Spleen (tissue), 13 donors: ENCODE measurements at places on chromosomes 3 and 15.

DNA sequence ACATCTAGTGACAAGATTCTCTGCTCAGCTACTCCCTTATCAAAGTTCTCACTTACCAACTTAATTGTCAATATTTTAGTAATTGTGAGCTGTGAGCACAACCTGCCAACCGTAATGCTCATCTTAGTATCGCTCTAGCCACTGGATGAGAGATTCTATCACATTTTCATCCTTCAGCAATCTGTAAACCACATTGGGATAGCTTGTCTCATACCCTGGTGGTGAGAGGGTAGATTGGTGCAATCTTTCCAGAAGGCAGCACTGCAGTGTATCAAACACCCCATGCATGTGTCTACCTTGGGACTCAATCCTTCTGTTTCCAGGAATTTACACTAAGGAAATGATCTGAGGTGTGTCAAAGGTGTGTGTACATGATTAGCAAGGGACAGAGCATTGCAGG lies 18.9 kb upstream of the ATP8B4 start:
- no peaks in the 10 kb centered on the region for H3K27me3 ChIP-seq
- H3K4me1 ChIP-seq: peaks cover 18% of the 10 kb centered on the region
- no peak overlapping the region for H3K4me3 ChIP-seq
- no peak for DNase-seq

GRCh38 chr3:133158686-133159085 lies 120.5 kb downstream of the TMEM108 start:
- DNase-seq: no peak
- H3K27ac ChIP-seq: no peak overlapping the region
- no peak overlapping the region for H3K4me3 ChIP-seq
- H3K27me3 ChIP-seq: no peaks in the 10 kb centered on the region

- peak overlapping the region; percentile 93 for H3K27ac ChIP-seq
- no peaks in the 10 kb centered on the region for H3K27me3 ChIP-seq
- H3K4me3 ChIP-seq: no peak overlapping the region
Measured at GRCh38 chr3:46090161-46090591, 62.9 kb upstream of the XCR1 start.

DNA sequence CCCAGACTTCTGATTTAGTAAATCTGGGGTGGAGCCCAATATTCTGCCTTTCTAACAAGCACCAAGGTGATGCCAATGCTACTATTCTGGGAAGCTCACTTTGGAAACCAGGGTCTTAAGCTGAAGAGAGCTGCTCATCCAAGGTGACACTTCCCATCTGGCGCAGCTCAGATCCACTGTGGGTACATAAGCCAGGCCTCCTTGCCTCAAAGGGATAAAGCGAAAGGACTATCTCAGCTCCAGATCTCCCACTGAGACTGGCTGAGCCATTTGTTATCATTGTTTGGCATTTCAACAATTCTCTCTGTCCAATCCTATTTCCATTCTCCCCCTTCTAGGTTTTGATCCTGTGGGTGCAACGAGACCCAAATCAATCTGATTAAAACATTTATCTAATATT lies 323.8 kb downstream of the GBE1 start:
- no peaks in the 10 kb centered on the region for H3K27me3 ChIP-seq
- no peak overlapping the region for H3K4me3 ChIP-seq
- H3K36me3 ChIP-seq: no peaks in the 10 kb centered on the region
- no peak for DNase-seq

DNA sequence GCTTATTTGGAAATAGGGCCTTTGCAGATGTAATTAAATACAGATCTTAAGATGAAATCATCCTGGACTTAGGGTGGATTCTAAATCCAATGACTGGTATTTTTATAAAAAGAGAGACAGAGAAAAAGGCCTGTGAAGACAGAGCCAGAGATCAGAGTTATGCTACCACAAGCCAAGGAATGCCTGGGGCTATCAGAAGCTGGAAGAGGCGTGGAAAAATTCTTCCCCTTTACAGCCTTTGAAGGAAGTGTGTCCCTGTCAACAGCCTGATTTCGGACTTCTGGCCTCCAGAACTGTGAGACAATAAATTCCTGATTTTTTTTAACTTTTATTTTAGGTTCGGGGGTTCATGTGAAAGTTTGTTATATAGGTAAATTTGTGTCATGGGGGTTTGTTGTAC lies 154.1 kb upstream of the CADPS start:
- no peaks in the 10 kb centered on the region for H3K27me3 ChIP-seq
- no peak overlapping the region for H3K4me3 ChIP-seq
- no peak for DNase-seq
- no peaks in the 10 kb centered on the region for H3K4me1 ChIP-seq
- no peaks in the 10 kb centered on the region for H3K36me3 ChIP-seq

DNA sequence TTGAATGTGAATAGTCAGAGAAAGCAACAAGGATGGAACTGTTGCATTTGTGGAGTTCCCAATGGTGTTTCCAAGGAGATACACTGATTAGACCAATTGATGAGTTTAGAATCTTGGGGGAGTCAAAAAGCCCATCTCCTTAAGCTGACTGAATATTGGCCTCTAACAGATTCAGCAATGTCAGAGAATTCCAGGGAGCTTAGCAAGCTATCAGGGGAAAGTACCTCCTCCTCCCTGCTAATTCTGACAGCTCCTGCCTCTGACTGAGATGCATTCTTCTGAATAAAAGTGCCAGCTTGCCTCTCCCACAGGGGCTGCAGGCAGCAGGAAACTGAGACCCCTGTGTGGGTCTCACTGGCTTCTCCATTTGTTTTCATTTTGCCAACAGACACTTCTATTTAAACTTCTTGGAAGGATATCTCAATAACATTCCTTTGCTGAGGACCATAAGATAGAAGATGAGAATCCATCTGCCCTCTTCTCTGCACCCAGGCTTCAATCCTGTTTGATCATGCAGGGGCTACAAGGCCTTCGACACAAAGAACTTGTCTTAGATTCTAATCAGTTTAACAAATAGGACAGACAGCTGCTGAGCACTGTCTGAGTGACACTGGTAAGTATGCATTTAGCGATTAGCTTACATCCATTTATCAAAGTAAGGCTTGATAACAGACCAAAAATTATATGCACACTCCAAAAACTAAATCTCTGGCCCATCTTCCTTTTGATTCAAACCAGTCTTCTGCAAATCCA lies 1080.8 kb downstream of the TUSC7 start:
- H3K4me3 ChIP-seq: no peak overlapping the region
- no peaks in the 10 kb centered on the region for H3K4me1 ChIP-seq
- H3K27ac ChIP-seq: no peak overlapping the region
- H3K36me3 ChIP-seq: no peaks in the 10 kb centered on the region
- H3K27me3 ChIP-seq: no peaks in the 10 kb centered on the region

GRCh38 chr3:197001972-197002700 lies 27.5 kb downstream of the MELTF start:
- no peaks in the 10 kb centered on the region for H3K36me3 ChIP-seq
- H3K4me3 ChIP-seq: peak overlapping the region; percentile 31
- DNase-seq: peak; percentile 76
- H3K4me1 ChIP-seq: no peaks in the 10 kb centered on the region

DNA sequence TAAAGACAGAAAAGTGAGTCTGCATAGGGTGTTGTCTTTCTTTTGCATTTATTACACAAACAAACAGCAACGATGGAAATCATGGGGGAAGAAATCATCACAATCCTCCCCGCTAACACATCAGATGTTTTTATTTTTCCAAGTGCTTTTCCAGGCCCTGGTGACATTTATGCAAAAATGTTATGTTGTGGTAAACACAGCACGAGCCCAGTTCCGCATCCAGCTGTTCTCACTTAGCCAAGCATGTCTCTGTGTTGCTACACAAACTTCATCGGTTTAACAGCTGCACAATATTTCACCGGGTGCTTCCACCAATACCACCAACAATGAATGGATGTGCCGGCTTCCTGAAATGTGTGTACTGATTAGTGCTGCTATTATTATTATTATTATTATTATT lies 53.7 kb upstream of the ABHD17C start:
- H3K4me3 ChIP-seq: no peak overlapping the region
- H3K27me3 ChIP-seq: peaks cover 7% of the 10 kb centered on the region
- no peak overlapping the region for H3K27ac ChIP-seq
- peaks cover 13% of the 10 kb centered on the region for H3K4me1 ChIP-seq
- DNase-seq: no peak
- no peaks in the 10 kb centered on the region for H3K36me3 ChIP-seq

DNA sequence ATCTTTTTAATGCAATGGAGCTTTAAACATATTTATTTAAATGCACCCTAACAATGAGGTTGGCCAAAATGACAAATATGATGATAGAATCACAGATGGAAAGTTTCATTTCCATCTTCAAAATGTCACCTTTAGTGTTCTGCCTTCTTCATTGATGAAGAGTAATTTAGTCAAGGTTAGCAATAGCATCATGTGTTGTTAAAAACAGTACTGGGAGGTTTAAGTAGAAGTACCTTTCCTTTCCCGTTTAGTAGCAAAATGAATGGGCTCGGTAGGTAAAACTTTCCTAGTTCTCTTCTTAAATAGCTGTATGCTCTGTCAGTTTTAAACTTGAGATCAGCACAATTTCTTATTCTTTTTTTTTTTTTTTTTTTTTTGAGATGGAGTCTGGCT lies 35.1 kb downstream of the EIF2AK4 start:
- DNase-seq: no peak
- H3K27me3 ChIP-seq: no peaks in the 10 kb centered on the region
- no peaks in the 10 kb centered on the region for H3K4me1 ChIP-seq
- H3K36me3 ChIP-seq: peaks cover 80% of the 10 kb centered on the region
- no peak overlapping the region for H3K27ac ChIP-seq

GRCh38 chr15:29688506-29689286 lies 133.6 kb downstream of the TJP1 start:
- H3K27me3 ChIP-seq: no peaks in the 10 kb centered on the region
- no peak overlapping the region for H3K27ac ChIP-seq
- DNase-seq: peak; percentile 67
- H3K4me1 ChIP-seq: no peaks in the 10 kb centered on the region
- H3K4me3 ChIP-seq: no peak overlapping the region

DNA sequence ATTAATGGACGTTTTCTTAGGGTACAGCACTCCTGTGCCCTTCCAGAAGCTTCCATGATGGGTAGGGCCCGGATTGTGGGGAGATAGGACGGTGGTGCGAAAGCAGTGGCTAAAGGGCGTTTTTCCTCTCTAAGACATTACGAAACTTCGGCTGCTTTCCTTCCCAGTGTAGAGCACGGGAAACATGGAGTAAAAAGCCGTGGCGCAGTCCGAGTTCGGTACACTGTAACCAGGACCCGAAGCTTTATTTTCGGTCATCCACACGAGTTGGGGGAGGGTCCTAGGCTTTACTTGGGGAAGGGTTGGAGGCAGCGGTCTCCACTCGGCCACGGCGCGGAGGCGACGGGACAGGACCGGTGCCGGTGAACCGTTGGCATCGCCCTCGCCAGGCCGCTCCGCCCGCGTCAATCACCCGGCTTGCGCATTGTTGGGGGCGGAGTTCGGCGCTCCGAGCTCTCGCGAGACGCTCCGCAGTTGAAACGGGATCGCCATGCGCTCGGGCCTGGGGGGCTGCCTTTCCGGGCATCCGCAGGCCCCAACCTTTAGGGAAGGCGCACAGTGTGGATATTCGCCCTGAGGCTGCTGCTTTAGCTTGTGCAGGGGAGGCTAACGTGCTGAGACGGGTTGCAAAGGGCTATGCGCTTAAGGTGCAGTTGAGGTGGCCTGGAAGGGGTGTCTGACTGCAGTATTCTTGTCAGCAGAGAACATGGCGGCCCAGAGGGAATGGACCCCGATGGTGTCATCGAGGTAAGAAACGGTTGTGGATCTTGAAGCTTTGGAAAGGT lies 546 bp downstream of the EIF4A2 start:
- peak overlapping the region; percentile 86 for H3K4me3 ChIP-seq
- peak; percentile 97 for DNase-seq
- H3K27ac ChIP-seq: peak overlapping the region; percentile 99
- no peaks in the 10 kb centered on the region for H3K27me3 ChIP-seq
- peaks cover 48% of the 10 kb centered on the region for H3K36me3 ChIP-seq

DNA sequence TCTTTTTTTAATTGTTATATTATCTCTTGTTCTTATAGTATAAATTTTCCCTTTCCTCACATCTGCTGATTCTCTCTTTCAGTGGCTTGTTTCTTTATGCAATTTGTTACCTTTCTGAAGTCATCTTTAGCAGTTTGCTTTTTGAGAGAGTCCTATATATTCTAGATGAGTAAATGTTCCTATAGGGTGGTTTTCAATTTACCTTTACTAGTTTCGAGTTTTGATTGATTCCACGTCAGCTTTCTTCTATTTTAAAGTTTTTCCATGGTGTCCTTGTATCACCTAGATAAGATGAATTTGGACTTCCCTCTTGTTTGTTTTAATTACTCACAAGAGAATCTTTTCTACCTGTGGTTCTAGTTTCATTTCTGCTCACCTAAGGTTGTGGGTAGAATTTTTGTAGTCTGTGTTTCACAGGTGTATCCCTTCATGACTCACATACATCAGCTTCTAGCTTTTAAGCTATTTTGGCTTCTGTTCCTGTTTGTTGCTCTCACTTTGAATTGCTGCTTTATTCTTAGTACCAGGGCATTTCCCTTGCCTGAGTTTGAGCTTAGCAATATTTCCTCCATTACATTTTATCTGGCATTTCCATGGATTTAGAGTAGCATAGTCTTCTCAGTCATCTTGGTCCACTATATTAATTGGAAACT lies 6.4 kb downstream of the TEX9 start:
- no peak for DNase-seq
- no peak overlapping the region for H3K4me3 ChIP-seq
- no peaks in the 10 kb centered on the region for H3K4me1 ChIP-seq
- H3K27ac ChIP-seq: no peak overlapping the region
- no peaks in the 10 kb centered on the region for H3K27me3 ChIP-seq

DNA sequence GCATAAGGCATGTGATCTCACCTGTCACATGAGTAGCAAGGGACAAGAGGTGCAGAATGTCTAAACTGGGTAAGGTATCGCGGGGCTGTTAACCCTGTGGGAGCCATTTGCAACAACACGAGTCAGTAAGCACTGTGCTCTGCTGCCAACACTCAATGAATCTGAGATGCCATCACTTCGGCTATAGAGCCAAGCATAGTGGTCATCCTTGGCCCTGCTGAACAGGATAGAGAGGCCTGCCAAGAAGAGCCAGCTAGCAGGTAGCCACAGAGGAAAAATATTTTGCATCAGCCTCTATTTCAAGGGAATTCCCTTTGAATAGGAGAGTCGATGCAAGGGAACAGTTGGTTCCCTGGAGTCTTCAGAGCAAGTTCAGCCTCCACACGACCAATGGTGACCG lies 137.8 kb downstream of the NTRK3 start:
- no peaks in the 10 kb centered on the region for H3K4me1 ChIP-seq
- DNase-seq: no peak
- no peak overlapping the region for H3K27ac ChIP-seq
- no peak overlapping the region for H3K4me3 ChIP-seq

GRCh38 chr3:160141485-160142185 lies 83.6 kb upstream of the C3orf80 start:
- H3K36me3 ChIP-seq: no peaks in the 10 kb centered on the region
- DNase-seq: no peak
- no peak overlapping the region for H3K27ac ChIP-seq
- H3K27me3 ChIP-seq: no peaks in the 10 kb centered on the region
- H3K4me1 ChIP-seq: no peaks in the 10 kb centered on the region
